ENCODE measurements at places on chromosomes 2 and 18.

GRCh38 chr2:147373800-147374422 lies 470.9 kb upstream of the ACVR2A start:
- no peak for DNase-seq

DNA sequence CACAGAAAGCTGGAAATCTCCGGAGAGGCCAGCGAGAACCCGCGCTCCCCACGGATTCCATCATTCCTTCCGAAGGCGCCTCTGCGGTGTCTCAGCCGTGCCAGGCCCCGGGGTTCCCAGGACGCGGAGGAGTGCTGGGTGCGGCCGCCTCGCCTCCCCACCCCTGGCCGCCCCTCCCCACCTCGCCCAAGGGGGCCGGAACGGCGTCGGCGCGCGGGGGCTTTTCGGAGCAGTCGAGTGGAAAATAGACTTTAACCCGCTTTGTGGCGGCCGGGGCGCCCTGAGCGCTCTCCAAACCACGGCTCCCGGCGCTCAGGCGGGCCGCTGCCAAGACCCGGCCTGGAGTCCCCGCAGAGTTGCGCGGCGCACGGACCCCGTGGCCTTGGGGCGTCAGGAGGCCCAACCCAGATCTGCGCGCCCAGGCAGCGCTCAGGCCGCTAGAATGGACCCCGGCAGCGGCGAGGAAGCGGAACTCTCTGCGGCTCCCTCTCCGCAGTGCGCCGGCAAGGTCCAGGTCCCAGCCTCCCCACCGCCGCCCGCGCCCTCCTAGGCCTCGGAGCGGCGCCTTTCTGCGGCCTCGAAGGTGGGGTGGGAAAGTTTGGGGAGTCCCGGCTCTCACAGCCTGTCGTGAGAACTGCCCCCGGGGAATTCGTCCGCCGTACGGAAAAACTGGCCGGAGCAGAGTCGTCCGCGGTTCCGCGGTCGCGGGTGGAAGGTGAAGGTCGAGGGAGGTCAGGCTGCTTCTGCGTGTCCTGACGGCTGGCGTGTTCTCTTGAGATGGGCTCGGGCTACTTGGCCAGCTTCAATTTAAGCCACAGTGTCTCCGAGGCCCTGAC lies 1.2 kb upstream of the EMX1 start:
- peak; percentile 80 for DNase-seq

- DNase-seq = no peak
Observed at GRCh38 chr2:11319939-11320338, 24.5 kb downstream of the ROCK2 start.

GRCh38 chr18:32455361-32455760 lies 15.3 kb downstream of the GAREM1 start:
- no peak for DNase-seq

DNA sequence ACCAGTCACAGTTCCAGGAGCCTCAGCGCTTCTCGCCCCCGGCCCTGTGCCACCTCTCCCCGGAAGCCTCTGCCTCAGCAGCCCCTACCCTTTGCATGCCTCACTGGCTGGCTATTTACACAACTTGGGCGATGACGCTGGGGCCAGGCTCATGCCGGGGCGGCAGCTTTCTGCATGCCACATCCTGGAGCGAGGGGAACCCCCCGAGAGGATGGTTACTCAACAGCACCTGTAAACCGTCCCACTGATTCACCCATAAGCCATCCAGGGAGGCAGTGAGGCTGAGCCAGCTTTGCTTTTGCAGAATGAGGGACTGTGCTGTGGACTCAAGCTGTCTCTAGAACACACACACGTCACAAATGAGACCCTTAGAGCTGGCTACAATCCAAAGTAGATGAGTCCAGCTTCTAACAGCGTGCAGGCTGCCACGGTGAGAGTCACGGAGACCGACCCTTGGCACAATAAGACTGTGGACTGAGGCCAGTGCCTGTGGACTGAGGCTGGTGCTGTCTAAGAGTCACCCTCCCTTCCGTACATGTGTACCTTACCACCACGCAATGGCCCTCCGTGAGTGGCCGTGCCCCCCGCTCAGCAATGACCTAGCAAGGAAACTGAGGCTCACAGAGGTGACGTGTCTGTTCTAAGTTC lies 45.6 kb upstream of the ODC1 start:
- DNase-seq = peak; percentile 70

DNA sequence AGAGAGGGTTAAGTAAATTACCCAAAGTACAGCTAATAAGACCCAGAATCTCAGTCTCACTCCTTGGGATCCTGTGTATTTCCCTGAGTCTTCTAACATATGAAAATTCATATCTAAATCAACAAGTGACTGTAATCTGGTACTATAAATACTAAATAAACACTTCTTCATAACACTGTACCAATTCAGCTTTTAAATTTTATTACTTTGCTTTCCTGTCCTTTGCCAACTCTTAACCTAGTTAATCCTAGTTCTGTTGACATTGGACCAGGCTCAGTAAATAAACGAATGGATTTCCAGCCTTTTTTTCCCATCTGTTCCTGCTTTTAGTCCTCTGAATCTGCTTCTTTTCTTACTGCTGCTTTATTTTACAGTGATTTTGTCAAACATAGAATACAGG lies 13.8 kb downstream of the MRPL35 start:
- DNase-seq = no peak

DNA sequence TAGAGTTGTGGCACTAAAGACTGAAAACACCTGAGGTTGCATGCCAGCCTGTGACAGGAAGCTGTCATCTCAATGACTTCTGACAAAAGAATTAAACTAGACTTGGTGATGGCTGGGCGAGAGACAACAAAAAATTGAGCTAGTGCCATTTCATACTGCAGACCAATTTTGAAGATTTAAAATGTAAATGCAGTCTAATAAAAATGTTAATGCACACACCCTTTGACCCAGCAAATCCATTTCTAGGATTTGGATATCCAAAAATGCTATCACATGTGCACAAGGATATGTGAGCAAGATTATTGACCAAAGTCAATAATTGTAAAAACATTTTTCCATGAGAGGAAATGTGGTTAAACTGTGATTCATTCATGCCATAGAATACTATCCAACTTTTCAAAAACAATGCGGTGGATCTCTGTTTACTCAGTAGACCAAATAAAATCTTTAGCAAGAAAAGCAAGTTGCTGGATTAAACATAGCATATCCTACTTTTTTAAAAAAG lies 5.6 kb downstream of the FBXO36 start:
- DNase-seq = no peak

GRCh38 chr2:172072303-172072702 lies 13.0 kb upstream of the DLX1 start:
- no peak for DNase-seq

DNA sequence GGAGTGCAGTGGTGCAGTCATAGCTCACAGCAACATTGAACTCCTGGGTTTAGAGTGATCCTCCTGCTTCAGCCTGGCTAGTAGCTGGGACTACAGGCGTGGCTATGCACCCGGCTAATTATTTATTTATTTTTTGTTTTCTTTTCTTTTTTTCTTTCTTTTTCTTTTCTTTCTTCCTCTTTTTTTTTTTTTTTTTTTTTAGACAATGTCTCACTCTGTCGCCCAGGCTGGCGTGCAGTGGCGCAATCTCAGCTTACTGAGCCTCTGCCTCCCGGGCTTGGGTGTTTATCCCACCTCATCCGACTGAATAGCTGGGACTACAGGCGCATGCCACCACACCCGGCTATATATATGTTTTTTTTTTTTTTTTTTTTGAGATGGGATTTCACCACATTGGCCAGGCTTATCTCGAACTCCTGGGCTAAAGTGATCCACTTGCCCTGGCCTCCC lies 1.4 kb upstream of the ANXA4 start:
- no peak for DNase-seq

DNA sequence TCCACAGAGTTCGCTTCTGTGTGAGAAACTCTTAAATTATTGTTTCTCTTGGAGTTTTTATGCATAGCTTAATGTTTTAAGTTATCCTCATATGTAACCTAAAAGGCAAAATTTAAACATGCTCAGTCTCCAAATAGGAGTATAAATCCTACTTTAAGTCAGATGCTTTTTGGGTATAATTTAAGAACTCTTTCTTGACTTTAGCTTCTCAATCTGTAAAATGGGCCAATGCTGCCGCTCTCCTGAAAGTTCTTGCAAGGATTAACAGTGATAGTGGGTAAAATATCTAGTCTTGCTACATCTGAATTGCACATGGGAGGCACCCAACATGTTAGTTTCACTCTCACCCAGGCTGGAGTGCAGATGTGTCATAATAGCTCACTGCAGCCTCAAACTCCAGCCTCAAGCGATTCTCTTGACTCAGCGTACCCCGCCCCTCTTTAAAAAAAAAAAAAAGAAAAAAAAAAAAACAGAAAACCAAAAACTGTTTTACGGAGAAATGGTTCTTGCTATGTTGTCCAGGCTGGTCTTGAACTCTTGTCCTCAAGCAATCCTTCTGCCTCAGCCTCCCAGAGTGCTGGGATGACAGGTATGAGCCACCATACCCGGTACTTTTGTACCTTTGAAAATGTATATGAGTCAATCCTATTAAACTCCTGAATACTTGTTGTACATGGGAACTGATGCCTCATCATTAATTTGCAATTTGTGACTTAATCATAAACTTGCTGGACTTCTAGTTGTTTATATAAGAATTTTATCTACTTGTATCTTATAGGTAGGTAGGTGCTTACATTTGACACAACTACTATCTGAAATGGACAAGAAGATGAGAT lies 1.8 kb downstream of the FBXO48 start:
- peak; percentile 79 for DNase-seq

GRCh38 chr2:132442278-132442677 lies 25.7 kb downstream of the GPR39 start:
- DNase-seq = no peak

DNA sequence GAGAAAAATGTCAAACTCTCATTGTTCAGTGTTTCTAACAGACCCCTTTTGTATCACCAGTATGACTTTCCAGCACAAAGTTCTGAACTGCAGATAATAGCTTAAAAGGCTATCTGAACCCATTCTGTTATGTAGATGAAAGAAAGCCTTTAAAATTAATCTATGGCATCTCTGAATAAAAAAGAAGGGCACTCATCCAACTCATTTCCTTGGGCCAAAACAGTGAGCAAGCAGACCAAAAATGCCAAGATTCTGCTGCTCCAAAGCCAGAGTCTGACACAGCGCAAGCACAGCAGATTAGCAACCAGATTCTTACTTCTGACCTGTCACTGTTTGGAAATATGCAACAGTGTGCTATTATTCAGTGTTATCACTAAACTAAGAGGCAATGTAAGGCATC lies 22.6 kb upstream of the ITGA6 start:
- no peak for DNase-seq

DNA sequence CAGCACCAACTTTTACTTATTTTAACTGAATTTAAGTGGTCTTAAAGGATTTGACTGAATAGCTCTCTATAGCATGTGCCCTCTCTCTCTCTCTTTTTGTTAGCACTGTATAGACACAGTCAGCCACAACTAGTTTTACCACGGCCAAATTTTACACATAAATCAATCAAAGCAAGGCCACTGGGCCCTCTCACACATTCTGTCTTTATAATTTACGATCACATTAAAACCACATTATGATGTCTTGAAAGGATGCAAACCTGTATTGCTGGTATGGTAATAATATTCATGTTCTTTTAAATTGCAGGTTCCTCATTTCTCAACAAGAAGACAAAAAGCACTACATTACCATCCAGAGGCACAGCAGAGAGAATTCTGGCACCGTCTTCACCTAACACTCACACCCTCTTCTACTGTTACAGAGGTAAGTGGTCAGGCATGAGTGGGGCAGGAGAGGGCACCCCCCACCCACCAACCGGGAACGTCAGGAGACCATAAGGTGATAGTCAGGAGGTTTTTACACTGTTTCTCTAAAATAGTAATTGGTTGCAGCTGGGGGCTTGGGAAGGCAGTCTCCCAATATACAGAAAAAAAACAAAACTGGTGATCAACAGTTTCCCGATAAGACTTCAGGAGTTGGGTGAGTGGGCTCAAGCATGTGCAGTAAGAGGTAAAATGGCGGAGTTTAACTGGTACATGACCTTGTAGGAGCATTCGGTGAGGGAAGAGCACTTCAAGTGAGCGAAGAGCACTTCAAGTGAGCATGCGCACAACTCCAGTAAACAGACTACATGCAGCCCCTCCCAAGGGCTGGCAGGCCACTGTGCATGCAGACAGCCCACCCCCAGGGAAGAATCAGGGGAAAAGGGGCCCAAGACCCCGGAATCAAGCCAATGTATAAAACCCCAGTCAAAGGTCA lies 296.7 kb downstream of the PIEZO2 start:
- DNase-seq = no peak

DNA sequence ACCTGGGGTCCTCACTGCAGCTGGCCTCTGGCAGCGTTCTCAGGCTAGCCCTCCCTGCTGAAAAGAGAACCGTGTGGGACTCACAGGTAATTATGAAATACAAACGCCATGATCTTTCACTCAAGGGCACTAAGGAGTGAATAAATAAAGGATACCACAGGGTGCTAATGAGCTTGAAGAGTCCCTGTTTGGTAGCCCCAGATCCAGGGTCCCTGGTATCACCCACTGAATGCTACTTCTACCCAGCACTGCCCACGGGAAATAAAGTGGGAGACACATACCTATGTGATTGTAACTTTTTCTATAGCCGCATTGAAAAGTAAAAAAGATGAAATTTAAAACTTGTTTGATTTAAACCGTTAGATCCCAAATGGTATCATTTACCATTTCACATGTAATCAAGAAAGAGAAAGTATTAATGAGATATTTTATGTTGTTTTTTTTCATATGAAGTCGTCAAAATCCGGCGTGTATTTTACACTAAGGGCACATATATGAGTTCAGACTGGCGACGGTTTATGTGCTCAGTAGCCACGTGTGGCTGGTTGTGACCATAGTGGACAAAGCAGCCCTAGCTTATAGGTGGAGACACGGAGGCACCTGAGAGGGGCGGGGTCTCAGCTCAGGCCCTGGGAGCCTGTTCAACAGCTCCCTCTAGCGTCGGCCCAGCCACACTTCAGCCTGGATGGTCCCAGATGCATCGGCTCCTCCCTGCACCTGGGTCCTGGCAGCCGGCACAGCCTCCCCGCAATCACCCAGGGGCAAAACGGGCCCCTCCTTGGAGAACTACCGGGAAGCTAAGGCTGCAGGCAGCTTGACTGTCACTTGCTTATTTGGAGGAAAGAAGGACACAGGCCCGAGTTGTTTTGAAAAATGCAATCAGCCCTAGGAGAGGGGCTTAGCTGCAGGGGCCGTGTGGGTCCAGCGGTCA lies 39.2 kb downstream of the ODC1 start:
- DNase-seq = peak; percentile 93

GRCh38 chr2:43149482-43150107 lies 76.8 kb downstream of the ZFP36L2 start:
- DNase-seq = peak; percentile 69

DNA sequence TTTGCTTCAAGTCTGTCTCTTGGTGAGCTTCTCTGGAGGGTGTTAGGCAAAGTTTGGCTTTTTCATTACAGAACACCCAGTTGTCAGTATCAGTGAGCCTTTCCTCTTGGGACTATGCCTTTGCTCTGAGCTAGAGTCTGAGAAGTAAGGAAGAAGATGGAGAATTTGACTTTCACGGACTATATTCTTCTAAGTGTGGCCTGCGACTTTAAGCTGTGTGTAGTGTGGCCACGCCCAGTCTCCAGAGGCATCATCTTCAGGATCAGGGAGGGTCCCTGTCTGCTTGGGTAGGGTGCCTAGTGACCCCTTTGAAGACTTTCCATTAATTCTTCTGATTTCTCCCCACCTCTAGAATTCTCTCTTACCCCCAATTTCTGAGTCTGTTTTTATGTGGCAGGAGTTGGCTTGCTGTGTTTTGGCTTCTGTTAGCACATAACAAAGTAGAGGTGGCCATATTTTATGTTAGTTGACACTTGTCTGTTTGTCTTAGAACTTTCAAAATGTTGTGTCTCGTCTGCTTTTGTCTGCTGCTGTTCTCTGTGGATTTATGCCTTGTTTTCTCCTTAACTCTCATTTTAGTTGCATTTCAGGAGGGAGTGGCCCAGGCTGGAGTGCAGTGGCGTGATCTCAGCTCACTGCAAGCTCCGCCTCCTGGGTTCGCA lies 8.6 kb downstream of the PLEKHB2 start:
- no peak for DNase-seq
